ENCODE measurements at places on chromosomes 1 and 21. TPM values are rescaled to one million over a fixed set of nuclear protein-coding genes. Genes with fewer than 3 reads are reported as not detected.

TDRD5 gene
- total RNA-seq, result not detected

RHBDL2 gene
- total RNA-seq, result not detected

TMEM82 gene
- not detected for total RNA-seq

SH2D2A gene
- 282 TPM for total RNA-seq

TSPAN1 gene
- total RNA-seq, result not detected

SHC1 gene
- total RNA-seq, result 60.5 TPM

CFHR2 gene
- 0.37 TPM for total RNA-seq

NENF gene
- 36.1 TPM for total RNA-seq

CELSR2 gene
- total RNA-seq, result 4.1 TPM

CAMK2N1 gene
- 1.8 TPM for total RNA-seq

PPP1R12B gene
- total RNA-seq, result 14.8 TPM

FAM3B gene
- total RNA-seq, result not detected

PDC gene
- not detected for total RNA-seq

C8B gene
- total RNA-seq, result not detected

FABP3 gene
- not detected for total RNA-seq

SFPQ gene
- total RNA-seq, result 392 TPM

Measured in activated CD4-positive, alpha-beta T cell treated with anti-CD3 and anti-CD28 coated beads, Interleukin-2, amount 10 ng/mL, durations not matched to agents 24 days and 14 days (primary cell).